IMR-90 (cell line): ENCODE measurements at places on chromosomes 5 and 9. TPM values are rescaled to one million over a fixed set of nuclear protein-coding genes. Genes with fewer than 3 reads are reported as not detected.

Gene DBH
- not detected in 2 replicates for polyA plus RNA-seq

Gene CRAT
- 41.6 and 44.2 TPM in 2 replicates for polyA plus RNA-seq

Gene RGS7BP
- polyA plus RNA-seq: not detected in 2 replicates

Gene SSNA1
- 86.7 and 107 TPM in 2 replicates for polyA plus RNA-seq

GRCh38 chr5:17817990-17818389, 183.7 kb downstream of the TAF11L14 start:
- no peaks in the 10 kb centered on the region for H3K4me1 ChIP-seq
- H3K27ac ChIP-seq: peak overlapping the region; percentile 87; the same call in 1 of the 2 replicates
- no peaks in the 10 kb centered on the region for H3K36me3 ChIP-seq
- no peak overlapping the region for H3K4me3 ChIP-seq

- DNase-seq: no peak
- H3K36me3 ChIP-seq: no peaks in the 10 kb centered on the region
- H3K4me3 ChIP-seq: no peak overlapping the region
- no peak overlapping the region for H3K27ac ChIP-seq
- H3K4me1 ChIP-seq: no peaks in the 10 kb centered on the region
- peaks cover 2% of the 10 kb centered on the region for H3K27me3 ChIP-seq
These were observed 31.0 kb upstream of the UBE2QL1 start for GRCh38 chr5:6417657-6418056.

DNA sequence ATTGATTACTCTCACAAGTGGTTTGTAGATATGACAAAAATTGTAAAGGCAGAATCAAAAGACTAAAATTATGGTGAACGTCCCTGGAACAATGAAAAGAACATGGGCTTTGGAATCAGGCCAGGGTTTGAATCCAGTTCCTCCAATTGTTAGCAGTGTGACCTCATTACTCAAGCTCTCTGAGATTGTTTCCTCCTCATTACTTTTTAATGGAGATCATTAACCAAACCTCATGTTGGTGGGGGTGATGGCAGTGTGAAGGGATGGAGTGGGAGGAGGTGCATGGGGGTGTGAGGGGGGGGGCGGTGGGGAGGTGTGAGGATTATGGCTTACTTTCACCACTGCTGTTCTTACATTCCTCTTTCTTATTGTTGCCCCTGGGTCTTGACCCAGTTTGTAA, 44.1 kb upstream of the FOXE1 start:
- peaks cover 36% of the 10 kb centered on the region for H3K27me3 ChIP-seq
- H3K27ac ChIP-seq: no peak overlapping the region
- no peaks in the 10 kb centered on the region for H3K36me3 ChIP-seq

GRCh38 chr5:133494923-133495246, 117.5 kb downstream of the FSTL4 start:
- H3K27ac ChIP-seq: no peak overlapping the region
- no peaks in the 10 kb centered on the region for H3K4me1 ChIP-seq
- H3K36me3 ChIP-seq: no peaks in the 10 kb centered on the region
- H3K4me3 ChIP-seq: no peak overlapping the region
- DNase-seq: no peak
- peaks cover 6% of the 10 kb centered on the region; the same call in 1 of the 2 replicates for H3K27me3 ChIP-seq

GRCh38 chr9:89951675-89952074, 346.9 kb downstream of the GADD45G start:
- H3K27me3 ChIP-seq: peaks cover 2% of the 10 kb centered on the region
- H3K36me3 ChIP-seq: no peaks in the 10 kb centered on the region
- no peak overlapping the region for H3K27ac ChIP-seq
- no peaks in the 10 kb centered on the region; the same call in 1 of the 2 replicates for H3K4me1 ChIP-seq

DNA sequence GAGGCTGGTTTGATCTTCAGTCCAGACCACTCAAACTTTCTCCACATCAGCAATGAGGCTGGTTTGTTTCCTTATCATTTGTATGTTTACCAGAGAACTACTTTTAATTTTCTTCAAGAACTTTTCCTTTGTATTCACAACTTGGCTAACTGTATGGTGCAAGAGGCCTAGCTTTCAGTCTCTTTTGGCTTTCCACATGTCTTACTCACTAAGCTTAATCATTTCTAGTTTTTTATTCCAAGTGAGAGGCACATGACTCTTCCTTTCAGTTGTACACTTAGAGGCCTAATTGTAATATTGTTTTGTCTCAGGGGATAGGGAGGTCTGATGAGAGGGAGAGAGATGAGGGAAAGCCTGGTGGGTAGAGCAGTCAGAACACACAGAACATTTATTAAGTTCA, 554.0 kb upstream of the ARRDC3 start:
- no peaks in the 10 kb centered on the region for H3K27me3 ChIP-seq
- DNase-seq: no peak
- no peak overlapping the region for H3K4me3 ChIP-seq
- H3K27ac ChIP-seq: no peak overlapping the region
